Naive B cell (primary cell): ENCODE measurements at places on chromosomes 4 and X. TPM values are rescaled to one million over a fixed set of nuclear protein-coding genes. Genes with fewer than 3 reads are reported as not detected.

The PGAM4 gene
- polyA plus RNA-seq, result not detected

The GAGE2A gene
- not detected for polyA plus RNA-seq

The H2BW1 gene
- not detected for polyA plus RNA-seq

The ETDB gene
- polyA plus RNA-seq, result not detected
